ENCODE measurements at places on chromosomes 12 and 14. TPM values are rescaled to one million over a fixed set of nuclear protein-coding genes. Genes with fewer than 3 reads are reported as not detected.

GRCh38 chr12:121065345-121065744 is 26.3 kb upstream of the OASL start:
- H3K36me3 ChIP-seq, result no peaks in the 10 kb centered on the region
- DNase-seq, result no peak
- peaks cover 1% of the 10 kb centered on the region for H3K4me1 ChIP-seq
- no peak overlapping the region for H3K4me3 ChIP-seq
- H3K27ac ChIP-seq, result no peak overlapping the region
- peaks cover 6% of the 10 kb centered on the region for H3K27me3 ChIP-seq

DNA sequence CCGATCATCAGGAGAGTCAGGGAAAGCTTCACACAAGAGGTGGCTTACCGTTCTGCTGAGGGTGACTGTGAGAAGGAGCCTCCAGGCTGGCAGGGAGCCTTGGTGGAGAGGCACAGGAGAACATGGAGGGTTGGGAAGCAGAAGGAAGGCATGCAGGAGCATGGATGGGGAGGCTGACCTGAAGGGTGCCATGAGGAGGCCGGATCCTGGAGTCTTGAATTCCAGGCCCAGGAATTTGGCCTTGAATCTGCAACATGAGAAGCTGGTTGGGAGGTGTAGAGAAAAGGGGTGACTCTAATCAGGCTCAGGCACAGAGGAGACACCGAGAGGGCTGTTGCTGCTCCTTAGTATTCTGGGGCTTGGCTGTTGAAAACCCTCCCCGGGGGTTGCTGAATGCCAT is 130.2 kb downstream of the PELI2 start:
- H3K27me3 ChIP-seq, result no peaks in the 10 kb centered on the region
- no peaks in the 10 kb centered on the region for H3K36me3 ChIP-seq
- no peaks in the 10 kb centered on the region for H3K4me1 ChIP-seq

- no peak overlapping the region for H3K4me3 ChIP-seq
- H3K36me3 ChIP-seq, result no peaks in the 10 kb centered on the region
- no peaks in the 10 kb centered on the region for H3K27me3 ChIP-seq
- no peak overlapping the region for H3K27ac ChIP-seq
- no peak for DNase-seq
Measured at GRCh38 chr12:121227294-121227693, 17.4 kb downstream of the P2RX4 start.

DNA sequence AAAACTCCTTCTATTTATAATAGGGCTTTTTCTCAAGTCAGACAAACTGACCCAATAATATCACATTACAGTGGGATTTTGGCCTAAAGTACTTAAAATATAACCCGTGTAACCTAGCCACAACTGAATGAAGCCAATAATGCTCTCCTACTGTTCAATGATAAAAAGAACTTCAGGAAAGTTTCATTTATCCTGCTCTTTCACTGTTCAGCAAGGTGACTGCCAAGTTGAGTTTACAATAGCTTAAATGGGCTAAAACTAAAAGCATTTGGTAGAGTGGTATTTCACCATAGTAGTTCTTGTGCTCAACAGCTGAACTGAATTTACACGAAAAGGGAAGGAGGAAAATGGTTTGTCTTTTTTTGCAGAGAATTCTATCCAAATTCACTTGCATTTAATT is 49.8 kb downstream of the CNTN1 start:
- H3K36me3 ChIP-seq, result no peaks in the 10 kb centered on the region
- no peaks in the 10 kb centered on the region for H3K27me3 ChIP-seq
- no peak for DNase-seq
- no peaks in the 10 kb centered on the region for H3K4me1 ChIP-seq

GPR135 gene
- 3.1 TPM for total RNA-seq

KRT6A gene
- not detected for total RNA-seq

INHBE gene
- total RNA-seq, result 0.59 TPM

- H3K4me1 ChIP-seq, result no peaks in the 10 kb centered on the region
- H3K27me3 ChIP-seq, result no peaks in the 10 kb centered on the region
- DNase-seq, result no peak
- H3K4me3 ChIP-seq, result no peak overlapping the region
Measured at GRCh38 chr14:38357557-38357956, 101.7 kb upstream of the CLEC14A start.

DNA sequence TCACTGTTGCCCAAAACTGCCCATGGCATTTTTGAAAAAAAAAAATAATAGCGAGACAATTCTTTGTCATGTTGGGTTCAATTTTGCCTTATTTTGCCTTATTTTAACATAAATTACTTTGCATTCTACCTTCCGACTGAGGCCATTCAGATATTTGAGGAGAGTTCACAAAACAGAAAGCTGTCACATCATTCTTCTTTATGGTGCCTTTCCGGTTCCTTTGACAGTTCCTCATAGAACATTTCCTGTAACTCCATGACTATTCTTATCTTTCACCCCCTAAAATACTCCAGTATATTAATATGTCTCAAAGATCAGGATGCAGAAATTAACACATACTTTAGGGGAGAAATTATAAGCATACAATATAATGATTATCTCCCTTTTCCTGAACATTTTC is 476.7 kb downstream of the NOVA1 start:
- H3K4me3 ChIP-seq, result no peak overlapping the region
- no peaks in the 10 kb centered on the region for H3K27me3 ChIP-seq
- H3K4me1 ChIP-seq, result no peaks in the 10 kb centered on the region
- DNase-seq, result no peak
- H3K36me3 ChIP-seq, result no peaks in the 10 kb centered on the region
- no peak overlapping the region for H3K27ac ChIP-seq

GRCh38 chr12:113149361-113150150 is at the start of gene CFAP73:
Gene CFAP73, plus strand, starts transcription at chr12:113149724. Its CDS starts 134 bp downstream, at chr12:113149858.
- no peak within 1 kb of the TSS for H3K27ac ChIP-seq
- no peaks in the 10 kb centered on the region for H3K36me3 ChIP-seq
- no peak within 1 kb of the TSS for H3K4me3 ChIP-seq
- DNase-seq, result no peak
- H3K4me1 ChIP-seq, result peaks cover 12% of the 10 kb centered on the region

IL31 gene
- not detected for total RNA-seq

GRCh38 chr14:65206078-65206447 is 103.7 kb upstream of the MAX start:
- no peaks in the 10 kb centered on the region for H3K36me3 ChIP-seq
- H3K4me3 ChIP-seq, result no peak overlapping the region
- no peak for DNase-seq
- H3K4me1 ChIP-seq, result no peaks in the 10 kb centered on the region
- H3K27ac ChIP-seq, result no peak overlapping the region

DNA sequence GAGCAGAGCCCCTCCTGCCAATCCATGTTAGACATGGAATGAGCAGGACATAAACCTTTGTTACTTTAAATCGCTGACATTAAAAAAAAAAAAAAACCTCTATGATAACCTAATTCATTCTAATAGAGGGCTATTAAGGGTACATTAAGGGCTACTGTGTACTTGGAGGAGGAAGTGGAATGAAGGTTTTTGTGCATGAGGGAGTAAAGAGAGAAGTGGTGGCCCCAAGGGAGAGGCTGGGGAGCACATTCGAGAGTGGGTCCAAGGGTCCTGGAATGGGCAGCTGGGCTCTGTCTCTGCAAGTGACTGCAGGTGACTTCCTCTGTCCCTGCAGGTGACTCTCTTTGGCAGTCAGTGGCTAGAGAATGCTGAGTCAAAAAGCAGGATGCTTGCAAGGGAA is 32.1 kb upstream of the PTGDR start:
- no peak overlapping the region for H3K4me3 ChIP-seq
- no peaks in the 10 kb centered on the region for H3K4me1 ChIP-seq
- no peak overlapping the region for H3K27ac ChIP-seq
- H3K36me3 ChIP-seq, result no peaks in the 10 kb centered on the region
- H3K27me3 ChIP-seq, result no peaks in the 10 kb centered on the region

- no peaks in the 10 kb centered on the region for H3K4me1 ChIP-seq
- H3K27ac ChIP-seq, result no peak overlapping the region
- no peak for DNase-seq
- no peaks in the 10 kb centered on the region for H3K27me3 ChIP-seq
- H3K4me3 ChIP-seq, result no peak overlapping the region
Measured at GRCh38 chr14:51928568-51928967, 60.8 kb upstream of the RTRAF start.

EIF4B gene
- total RNA-seq, result 351 TPM

RNASE3 gene
- total RNA-seq, result not detected

- DNase-seq, result peak; percentile 87
- no peaks in the 10 kb centered on the region for H3K27me3 ChIP-seq
- peaks cover 8% of the 10 kb centered on the region for H3K4me1 ChIP-seq
- no peak overlapping the region for H3K27ac ChIP-seq
- no peaks in the 10 kb centered on the region for H3K36me3 ChIP-seq
Measured at GRCh38 chr12:12398026-12398859, 41.4 kb downstream of the BORCS5 start.

KRT83 gene
- total RNA-seq, result 0.28 TPM

CLBA1 gene
- 13.8 TPM for total RNA-seq

DNA sequence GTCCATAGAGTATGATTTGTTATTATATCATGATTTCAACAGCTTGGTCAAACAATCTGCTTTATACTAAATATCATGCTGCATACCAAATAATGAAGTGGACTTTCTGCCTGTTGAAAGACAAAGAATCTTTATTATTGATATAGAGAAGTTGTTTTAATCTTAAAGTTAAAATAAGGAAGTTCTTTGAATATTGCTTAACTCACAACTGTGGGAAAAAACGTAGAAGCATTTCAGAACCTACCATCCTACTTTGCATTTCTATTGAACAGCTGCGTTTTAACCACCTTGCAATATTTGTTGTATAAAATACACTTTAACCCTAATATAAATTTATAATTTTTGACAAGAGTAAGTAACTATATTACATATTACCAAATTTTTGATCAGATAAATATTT is 22.9 kb upstream of the ARL1 start:
- H3K4me1 ChIP-seq, result no peaks in the 10 kb centered on the region
- H3K4me3 ChIP-seq, result no peak overlapping the region
- DNase-seq, result no peak
- no peaks in the 10 kb centered on the region for H3K36me3 ChIP-seq
- H3K27ac ChIP-seq, result no peak overlapping the region

FERMT2 gene
- total RNA-seq, result 33.3 TPM

GRCh38 chr12:69073035-69073434 is 140.1 kb upstream of the CPM start:
- H3K36me3 ChIP-seq, result no peaks in the 10 kb centered on the region
- no peak overlapping the region for H3K27ac ChIP-seq
- H3K4me3 ChIP-seq, result no peak overlapping the region
- no peak for DNase-seq

CEBPE gene
- not detected for total RNA-seq

GRCh38 chr14:89262041-89262440 is 155.0 kb downstream of the FOXN3 start:
- no peaks in the 10 kb centered on the region for H3K27me3 ChIP-seq
- no peaks in the 10 kb centered on the region for H3K36me3 ChIP-seq
- no peaks in the 10 kb centered on the region for H3K4me1 ChIP-seq
- H3K27ac ChIP-seq, result no peak overlapping the region

ARHGAP9 gene
- 0.92 TPM for total RNA-seq

DNA sequence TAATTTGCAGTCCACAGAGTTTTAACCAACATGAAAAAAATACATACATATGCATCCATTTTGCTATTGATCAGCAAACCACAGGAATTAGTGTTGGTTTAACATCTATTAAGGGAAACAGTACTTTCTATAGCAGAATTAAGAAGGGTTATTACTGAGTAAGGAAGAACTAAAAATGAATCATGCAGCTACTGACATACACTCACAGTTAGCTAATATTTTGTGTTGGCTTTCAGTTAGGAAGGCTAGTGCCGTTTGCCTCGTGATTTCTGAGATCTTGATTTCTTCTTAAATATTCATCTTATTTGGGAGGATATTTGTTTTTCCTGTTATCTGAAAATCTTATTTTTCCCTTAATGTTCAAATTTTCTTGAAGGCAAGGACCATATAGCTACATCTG is 423.4 kb downstream of the NOVA1 start:
- no peaks in the 10 kb centered on the region for H3K27me3 ChIP-seq
- no peak overlapping the region for H3K4me3 ChIP-seq
- H3K36me3 ChIP-seq, result no peaks in the 10 kb centered on the region
- H3K27ac ChIP-seq, result no peak overlapping the region
- H3K4me1 ChIP-seq, result no peaks in the 10 kb centered on the region

OR6J1 gene
- total RNA-seq, result not detected
